ENCODE measurements at places on chromosomes 6 and 20.

DNA sequence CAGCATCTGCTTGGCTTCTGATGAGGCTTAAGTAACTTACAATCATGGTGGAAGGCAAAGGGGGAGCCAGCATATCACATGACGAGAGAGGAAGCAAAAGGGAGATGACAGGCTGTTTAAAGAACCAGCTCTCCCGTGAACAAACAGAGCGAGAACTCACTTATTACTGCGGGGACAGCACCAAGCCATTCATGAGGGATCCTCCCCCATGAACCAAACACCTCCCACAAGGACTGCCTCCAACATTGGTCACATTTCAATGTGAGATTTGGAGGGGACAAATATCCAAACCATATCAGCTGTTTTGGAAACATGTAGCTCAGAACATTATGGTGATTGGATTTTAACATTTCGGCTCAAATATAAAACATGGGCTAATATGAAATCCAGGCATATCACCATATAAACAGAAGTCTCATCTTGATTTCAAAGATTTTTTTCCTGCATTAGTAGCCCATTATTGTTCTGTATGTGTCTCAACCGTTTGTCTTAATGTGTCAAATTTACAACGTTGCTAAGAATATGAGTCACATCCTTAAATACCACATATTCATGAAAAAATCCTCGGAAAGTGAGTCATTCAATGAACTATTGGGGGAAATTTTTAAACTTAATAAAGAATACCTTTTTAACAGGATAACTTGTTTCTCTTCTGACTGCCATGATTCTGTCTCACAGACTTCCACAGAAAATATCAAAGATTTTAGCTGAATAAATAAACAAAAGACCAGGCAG is 894.3 kb downstream of the TFAP2A start:
- DNase-seq: no peak

- no peak for DNase-seq
These were observed 39.5 kb downstream of the DCBLD1 start for GRCh38 chr6:117521791-117522502.

- DNase-seq: no peak
These were observed 189.3 kb upstream of the SLC35B3 start for GRCh38 chr6:8624665-8625064.

GRCh38 chr20:4666001-4666479 is 55.7 kb upstream of the PRND start:
- peak; percentile 22 for DNase-seq

DNA sequence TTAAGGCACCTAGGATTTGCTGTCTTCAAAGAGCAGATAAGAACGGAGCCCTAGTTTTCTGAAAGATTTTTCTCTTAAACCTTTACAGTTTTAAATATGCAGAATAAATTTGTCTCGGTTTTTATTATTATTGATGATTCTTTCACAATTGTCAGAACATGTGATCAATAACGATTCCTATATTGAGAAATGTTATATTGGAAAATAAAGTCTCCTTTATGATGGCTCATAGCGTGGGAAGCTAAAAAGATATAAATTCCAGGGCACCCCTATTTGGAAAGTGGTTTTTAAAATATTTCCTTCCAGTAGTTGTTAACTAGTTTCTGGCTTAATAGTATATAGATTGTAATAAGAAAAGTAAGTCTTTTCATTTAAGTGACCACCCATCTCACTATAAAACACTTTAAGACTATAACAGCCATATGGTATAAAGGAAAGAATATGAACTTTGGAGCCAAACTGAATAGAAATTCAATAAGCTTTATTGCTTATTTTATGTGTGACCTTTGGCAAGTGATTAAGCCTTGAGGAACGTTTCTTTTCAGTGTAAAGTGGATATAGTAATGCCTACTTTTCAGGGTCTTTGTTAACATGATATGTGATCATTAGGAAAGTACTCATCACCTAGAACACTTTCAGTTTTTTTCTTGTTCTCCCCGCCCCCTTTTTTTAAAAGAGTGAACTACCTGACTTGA is 369.6 kb downstream of the LAMA2 start:
- no peak for DNase-seq

- DNase-seq: no peak
These were observed 1.5 kb downstream of the TP53INP2 start for GRCh38 chr20:34705397-34706301.

DNA sequence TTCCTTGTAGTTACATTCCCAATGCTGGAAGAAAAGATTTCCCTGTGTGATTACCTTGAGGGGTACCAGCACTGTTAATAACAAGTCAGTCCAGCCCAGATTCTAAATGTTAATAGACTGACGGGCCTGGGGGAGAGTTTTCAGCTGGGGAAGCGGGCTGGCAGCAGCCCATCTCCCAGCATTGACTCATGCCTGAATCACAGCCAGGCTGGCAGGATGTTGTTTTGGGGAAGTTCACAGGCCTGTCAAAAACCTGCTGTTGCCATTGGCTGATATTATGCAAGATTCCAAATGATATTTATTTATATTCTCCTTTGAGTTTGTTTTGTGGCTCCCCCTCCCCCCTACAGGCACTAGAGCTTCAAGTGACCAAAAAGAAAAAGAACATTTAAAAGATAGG is 213.9 kb upstream of the CNR1 start:
- DNase-seq: no peak

DNA sequence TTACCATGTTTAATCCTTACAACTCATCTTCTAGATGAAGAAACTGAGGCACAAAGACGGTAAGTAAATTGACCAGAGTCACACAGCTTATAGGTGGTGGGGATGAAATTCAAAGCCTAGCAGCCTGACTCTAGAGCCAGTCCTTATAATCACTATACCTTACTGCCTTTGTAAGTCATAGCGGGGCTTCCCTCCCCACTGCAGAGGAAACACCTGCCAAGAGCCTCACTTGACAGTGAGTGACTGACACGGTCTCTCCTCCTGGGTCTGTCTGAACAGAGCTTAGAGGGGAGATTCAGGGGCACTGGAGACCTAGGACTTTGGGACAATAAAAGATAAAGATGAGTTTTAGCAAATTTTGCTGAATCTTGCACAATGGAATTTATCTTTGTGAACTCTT is 12.8 kb downstream of the SUN5 start:
- DNase-seq: no peak

GRCh38 chr6:35216412-35216732 is 2.6 kb downstream of the SCUBE3 start:
- DNase-seq: no peak

GRCh38 chr6:123780021-123780420 is 23.6 kb upstream of the NKAIN2 start:
- DNase-seq: no peak

DNA sequence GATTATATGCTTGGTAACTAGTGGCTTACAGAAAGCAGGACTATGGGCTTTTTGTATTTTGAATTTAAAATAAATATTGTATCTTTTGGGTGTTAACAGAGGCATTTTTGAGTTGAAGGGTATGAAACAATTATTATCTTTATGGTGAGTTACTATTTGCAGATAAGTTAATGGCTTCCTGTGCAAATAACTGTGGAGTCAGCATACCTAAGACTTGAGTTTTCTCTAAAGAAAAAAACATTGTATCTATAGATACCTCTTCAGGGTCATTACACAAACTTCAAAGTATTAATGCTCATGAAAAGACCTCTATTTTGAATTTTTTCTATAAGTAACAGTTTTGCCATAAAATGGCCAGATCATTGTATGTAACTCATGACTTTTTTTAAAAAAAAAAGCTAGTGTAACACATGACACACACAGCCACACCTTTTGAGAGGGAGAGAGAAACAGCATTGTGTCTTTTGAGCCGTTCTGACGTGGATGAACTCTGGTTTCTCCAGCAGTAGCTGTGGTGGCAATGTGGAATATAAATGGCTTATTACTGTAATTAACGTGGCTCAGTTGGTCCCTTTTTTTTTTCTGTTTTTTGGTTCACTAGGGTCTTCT is 36.3 kb downstream of the PLEKHG1 start:
- no peak for DNase-seq

GRCh38 chr6:20805021-20805420 is 270.8 kb downstream of the CDKAL1 start:
- DNase-seq: no peak

DNA sequence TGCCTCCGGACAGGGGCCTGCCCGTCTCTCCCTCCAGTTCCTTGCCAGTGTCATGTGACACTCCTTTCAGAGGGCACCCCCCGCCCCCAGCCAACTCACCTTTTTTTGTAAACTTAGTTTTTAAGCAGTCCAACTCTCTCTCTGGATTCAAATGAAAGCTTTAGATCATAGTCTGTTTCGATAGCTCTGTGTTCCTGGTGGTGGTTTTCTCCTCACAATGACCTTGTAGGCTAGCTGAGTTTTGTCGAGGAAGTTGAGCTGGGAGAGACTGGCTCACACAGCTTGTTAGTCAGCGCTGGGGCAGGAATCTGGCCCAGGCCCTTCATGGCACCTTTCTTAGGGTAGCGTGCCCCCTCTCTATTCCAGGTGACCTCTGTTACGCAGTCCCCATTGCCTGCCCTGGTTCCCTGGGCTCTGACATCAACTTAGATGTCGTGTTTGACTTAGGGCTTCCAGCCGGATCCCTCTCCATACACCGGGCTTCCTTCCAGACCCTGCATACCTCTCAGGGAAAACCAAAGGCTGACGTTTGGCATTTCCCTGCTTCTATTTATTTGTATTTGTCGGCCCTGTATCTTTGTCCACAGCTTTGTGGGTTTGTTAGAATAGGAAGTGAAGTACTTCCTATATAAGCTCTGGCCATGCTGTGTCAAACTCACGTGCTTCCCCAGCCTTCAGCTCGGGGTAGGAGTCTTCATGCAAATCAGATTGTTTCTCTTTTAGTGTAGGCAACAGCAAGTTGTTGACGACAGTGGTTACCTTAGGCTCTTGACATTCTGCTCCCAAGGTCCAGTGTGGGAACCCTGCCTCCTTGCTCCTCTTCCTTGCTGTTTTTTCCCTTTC is 12.7 kb downstream of the IGF2R start:
- no peak for DNase-seq

- no peak for DNase-seq
These were observed 50.8 kb downstream of the SMPDL3A start for GRCh38 chr6:122839906-122840305.

- DNase-seq: no peak
These were observed 106.8 kb upstream of the RIPOR2 start for GRCh38 chr6:25042536-25042935.

DNA sequence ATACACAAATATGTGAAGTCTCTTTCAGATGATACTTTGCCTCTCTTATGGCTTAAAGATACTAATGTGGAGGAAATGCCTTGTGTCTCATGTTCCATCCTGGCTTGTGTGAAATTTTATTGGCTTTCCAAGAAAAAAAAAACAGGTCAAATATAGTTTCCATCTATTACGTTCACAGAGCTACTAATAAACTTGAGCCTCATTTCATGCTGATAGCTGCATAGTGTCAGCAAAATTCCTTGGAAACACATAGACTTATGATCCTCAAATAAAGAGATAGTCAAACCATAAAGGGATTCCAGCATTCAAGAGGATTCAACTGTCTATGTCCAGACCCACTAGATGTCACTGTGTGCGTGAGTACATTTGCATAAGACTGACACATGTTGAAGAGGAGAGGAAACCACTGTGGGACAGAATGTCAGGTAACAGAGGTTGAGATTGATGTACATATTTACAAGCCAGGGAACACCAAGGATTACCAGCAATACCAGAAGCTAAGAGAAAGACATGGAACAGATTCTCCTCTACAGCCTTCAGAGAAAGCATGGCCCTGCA is 266.6 kb downstream of the COL12A1 start:
- DNase-seq: no peak

DNA sequence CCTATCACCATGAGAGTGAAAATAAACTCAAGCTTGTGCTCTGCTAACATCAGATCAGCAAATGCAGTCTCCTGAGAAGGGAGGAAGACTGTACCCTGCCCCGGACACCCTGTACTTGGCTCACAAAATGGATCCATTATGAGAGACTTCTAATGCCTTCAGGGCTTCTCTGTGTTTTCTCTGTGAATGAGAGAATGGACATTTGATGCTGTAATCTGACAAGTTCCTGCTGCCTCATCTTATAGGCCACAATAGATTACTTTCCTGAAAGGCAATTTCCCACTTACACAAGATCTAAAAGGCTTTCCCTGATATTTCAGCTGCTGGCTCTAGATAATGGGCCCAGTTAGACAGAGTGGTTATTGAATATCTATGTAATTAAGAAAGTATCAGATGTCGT is 117.2 kb downstream of the OTOR start:
- no peak for DNase-seq

- no peak for DNase-seq
These were observed 137.3 kb upstream of the PDE10A start for GRCh38 chr6:165800337-165800736.

DNA sequence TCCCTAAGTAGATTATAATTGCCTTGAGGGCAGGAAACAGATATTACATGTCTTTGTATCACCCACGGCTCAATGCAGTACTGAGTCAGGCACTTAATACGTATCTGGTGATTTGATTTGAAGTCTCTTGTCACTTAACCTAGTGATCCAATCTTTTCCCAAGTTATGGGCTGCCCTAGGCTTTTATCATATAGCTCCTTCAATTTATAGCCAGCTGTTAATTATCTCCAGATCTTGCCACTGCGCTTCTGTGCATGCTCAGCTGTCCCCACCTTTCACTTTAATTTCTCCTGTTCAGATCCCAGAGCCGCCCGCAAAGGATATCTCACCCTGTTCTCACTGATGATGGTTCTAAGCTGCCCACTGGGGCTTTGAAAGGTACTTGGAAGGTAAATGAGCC is 41.9 kb downstream of the SNHG17 start:
- no peak for DNase-seq

DNA sequence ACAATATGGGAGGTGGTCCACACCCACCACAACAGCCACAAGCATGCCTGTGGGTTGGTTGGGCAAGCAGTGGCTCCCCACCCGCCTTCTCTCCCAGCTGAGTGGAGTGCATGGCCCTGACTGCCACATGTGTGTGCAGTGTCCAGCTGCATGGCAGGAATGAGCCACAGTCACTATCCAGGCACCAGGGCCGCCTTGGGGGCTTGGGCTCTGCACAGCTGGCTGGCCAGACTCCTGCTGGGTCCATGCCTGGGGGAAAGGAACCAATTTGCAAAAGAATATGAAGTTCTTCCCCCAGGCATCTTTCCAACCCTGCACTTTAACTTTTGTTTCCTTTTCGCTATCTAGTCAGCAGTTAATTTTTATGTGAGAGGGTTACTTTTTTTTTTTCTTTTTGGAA is 11.6 kb upstream of the ASCC3 start:
- no peak for DNase-seq

GRCh38 chr6:113786168-113786567 is 71.0 kb upstream of the MARCKS start:
- no peak for DNase-seq

GRCh38 chr6:41177287-41177686 is 14.4 kb upstream of the TREM2 start:
- DNase-seq: no peak

DNA sequence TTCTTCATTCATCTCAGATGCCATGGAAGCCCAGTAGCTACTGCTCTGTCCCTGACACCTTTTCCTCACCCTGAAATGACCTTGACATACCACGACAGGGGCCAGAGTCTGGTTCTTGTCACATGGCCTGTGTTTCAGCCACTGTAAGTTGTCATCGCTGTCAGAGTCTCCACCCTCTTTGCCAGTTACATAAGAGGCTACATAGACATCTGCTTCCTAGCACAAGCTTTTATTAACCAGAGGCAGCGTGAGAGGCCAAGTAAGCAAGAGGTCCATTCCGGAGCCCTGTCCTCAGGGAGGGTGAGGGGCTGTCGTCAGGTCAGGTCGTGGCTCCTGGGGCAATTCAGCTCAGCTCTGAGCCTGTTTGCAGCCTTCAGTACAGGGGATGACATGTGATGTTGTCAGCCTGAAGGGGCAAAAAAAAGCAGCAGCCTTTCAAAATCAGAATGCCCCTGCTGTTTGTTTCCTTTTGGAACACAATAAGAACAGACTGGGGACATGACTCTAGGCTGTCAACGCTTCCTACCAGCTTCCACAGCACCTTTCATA is 146.3 kb downstream of the MTFR2 start:
- no peak for DNase-seq

- DNase-seq: no peak
These were observed 13.6 kb downstream of the BPIFA2 start for GRCh38 chr20:33181482-33182093.

Measured in stimulated activated CD4-positive, alpha-beta T cell treated with anti-CD3 and anti-CD28 coated beads, TNF-alpha, amount 100 ng/mL, for 1 hour (primary cell).